CD8-positive, alpha-beta memory T cell (primary cell): ENCODE measurements at places on chromosomes 2 and 18. TPM values are rescaled to one million over a fixed set of nuclear protein-coding genes. Genes with fewer than 3 reads are reported as not detected.

KIF5C gene
- 18.2 TPM for total RNA-seq

GRCh38 chr2:151027151-151027550 is 234.5 kb downstream of the RBM43 start:
- no peaks in the 10 kb centered on the region for H3K4me1 ChIP-seq
- H3K27me3 ChIP-seq = no peaks in the 10 kb centered on the region
- no peak for DNase-seq
- no peaks in the 10 kb centered on the region for H3K36me3 ChIP-seq

GRCh38 chr2:177723235-177723634 is 330.7 kb downstream of the AGPS start:
- no peaks in the 10 kb centered on the region for H3K36me3 ChIP-seq
- DNase-seq = no peak
- no peak overlapping the region for H3K27ac ChIP-seq
- H3K4me1 ChIP-seq = no peaks in the 10 kb centered on the region
- H3K4me3 ChIP-seq = no peak overlapping the region

GRCh38 chr2:235839226-235839625 is 329.0 kb downstream of the GBX2 start:
- H3K4me1 ChIP-seq = no peaks in the 10 kb centered on the region
- H3K27me3 ChIP-seq = no peaks in the 10 kb centered on the region
- no peaks in the 10 kb centered on the region for H3K36me3 ChIP-seq
- DNase-seq = no peak
- no peak overlapping the region for H3K27ac ChIP-seq

MYOM1 gene
- total RNA-seq = 0.84 TPM

TRIM54 gene
- 0.22 TPM for total RNA-seq

DNA sequence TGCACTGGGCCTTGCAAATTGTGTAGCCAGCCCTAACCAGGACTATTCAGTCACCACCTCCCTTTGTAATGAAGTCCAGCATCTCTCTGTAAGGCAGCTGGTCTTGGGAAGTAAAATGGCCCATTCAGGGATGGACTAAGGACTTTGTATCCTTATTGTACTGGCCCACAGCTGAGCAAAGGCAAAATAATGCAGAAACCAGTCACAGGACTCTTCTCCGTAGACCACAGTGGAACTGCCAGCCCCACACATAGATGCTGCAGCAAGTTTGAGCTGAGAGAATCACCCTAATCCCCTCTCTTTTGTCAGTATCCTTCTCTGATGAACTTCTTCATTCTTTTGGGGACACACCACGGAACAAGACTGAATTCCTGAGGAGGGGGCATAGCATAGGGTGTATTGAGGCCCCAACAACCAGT is 73.6 kb upstream of the RTN4 start:
- no peaks in the 10 kb centered on the region for H3K36me3 ChIP-seq
- no peak overlapping the region for H3K27ac ChIP-seq
- no peak for DNase-seq
- H3K27me3 ChIP-seq = no peaks in the 10 kb centered on the region
- no peak overlapping the region for H3K4me3 ChIP-seq

DNA sequence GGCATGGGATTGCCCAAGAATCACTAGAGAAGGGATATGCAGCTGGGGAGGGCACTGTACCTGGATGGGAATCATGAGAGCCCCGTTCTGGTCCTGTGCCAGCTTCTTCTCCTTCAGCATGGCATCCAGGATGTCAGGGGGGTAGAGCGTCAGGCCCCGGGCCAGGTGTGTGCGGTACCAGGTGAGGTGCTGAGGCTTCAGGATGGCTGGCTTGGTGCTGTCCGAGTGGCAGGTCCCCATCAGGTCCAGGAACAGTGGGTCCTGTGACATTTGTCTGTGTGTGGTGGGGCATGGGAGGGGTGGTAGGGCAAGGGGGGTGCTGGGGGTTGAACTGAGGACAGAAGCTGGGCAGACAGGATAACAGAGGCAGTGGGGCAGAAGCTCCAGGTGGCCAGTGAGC is 13.2 kb downstream of the CFAP65 start:
- peaks cover 4% of the 10 kb centered on the region for H3K27me3 ChIP-seq
- H3K36me3 ChIP-seq = no peaks in the 10 kb centered on the region
- DNase-seq = no peak
- H3K4me1 ChIP-seq = no peaks in the 10 kb centered on the region
- no peak overlapping the region for H3K27ac ChIP-seq

- DNase-seq = no peak
- no peaks in the 10 kb centered on the region for H3K36me3 ChIP-seq
- no peak overlapping the region for H3K4me3 ChIP-seq
- no peaks in the 10 kb centered on the region for H3K4me1 ChIP-seq
- H3K27ac ChIP-seq = no peak overlapping the region
These were observed 252.2 kb downstream of the ASXL3 start for GRCh38 chr18:33830213-33830612.

- H3K36me3 ChIP-seq = peaks cover 28% of the 10 kb centered on the region
- peaks cover 47% of the 10 kb centered on the region for H3K4me1 ChIP-seq
- peak; percentile 90 for DNase-seq
- H3K27me3 ChIP-seq = no peaks in the 10 kb centered on the region
These were observed at the start of gene CXCR4 for GRCh38 chr2:136117909-136118818. Gene CXCR4, minus strand, starts transcription at chr2:136118149. Its CDS starts 89 bp downstream, at chr2:136118060.

PIEZO2 gene
- total RNA-seq = not detected

DNA sequence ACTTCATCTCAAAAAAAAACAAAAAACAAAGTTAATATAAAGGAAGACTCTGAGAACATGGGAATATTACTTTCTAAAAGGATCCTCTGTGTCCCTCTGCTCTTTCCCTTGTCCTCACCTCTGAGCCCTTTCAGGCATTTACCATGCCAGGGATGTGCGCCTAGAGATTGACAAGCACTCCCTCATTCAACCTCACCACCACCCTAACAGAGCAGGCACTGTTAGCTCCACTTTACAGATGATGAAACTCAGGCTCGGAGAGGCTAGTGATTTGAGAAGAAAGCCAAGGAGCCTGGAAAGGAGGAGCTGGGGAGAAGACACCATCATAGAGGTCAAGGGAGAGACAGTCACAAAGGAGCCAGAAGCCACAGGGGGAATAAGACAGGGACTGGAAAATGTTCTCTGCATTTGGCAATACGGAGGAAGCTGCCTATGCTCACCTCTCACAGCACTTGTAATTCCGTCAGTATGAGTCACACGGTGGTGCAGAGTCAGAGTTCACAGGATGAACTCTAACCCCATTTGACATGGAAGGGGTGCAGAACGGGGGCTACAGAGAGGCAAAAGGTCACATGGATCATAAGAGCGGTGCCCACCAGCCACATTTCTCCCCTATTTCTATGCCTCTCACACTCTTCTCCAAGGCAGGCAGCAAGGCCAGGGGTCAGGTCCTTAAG is 101.8 kb upstream of the NFU1 start:
- H3K27ac ChIP-seq = no peak overlapping the region
- peaks cover 76% of the 10 kb centered on the region for H3K36me3 ChIP-seq
- H3K4me1 ChIP-seq = peaks cover 13% of the 10 kb centered on the region
- no peaks in the 10 kb centered on the region for H3K27me3 ChIP-seq
- no peak overlapping the region for H3K4me3 ChIP-seq
- no peak for DNase-seq

GRCh38 chr2:24657818-24658217 is 135.4 kb downstream of the PTRHD1 start:
- H3K27ac ChIP-seq = no peak overlapping the region
- no peak for DNase-seq
- no peak overlapping the region for H3K4me3 ChIP-seq
- no peaks in the 10 kb centered on the region for H3K27me3 ChIP-seq

DNA sequence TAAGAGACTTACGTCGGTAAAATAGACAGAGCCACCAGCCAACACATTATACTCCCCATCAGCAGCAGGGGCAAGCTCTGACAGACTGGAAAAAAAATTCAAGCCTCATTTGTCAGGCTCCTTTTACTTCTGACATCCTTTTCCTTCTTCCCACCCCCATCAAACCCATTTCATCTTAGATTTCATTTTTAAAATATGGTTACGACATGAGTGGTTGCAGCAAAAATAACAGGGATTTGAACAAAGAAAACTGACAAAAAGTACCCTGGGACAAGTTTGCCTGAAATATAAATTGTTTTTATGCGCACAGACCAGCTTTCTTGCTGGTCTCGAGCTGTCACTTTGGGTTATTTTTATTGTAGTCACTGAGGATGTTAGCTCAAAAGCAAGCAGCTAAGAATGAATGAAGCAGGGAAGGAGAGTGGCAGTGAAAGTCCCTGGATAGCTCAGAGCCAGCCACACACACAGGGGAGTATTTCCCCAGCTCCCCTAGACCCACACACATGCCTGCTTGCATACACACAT is 30.7 kb upstream of the LINC00305 start:
- no peak for DNase-seq
- H3K4me3 ChIP-seq = no peak overlapping the region
- no peaks in the 10 kb centered on the region for H3K4me1 ChIP-seq
- H3K27me3 ChIP-seq = no peaks in the 10 kb centered on the region
- no peaks in the 10 kb centered on the region for H3K36me3 ChIP-seq

CYP27A1 gene
- total RNA-seq = 1.2 TPM

GAL3ST2 gene
- total RNA-seq = 0.16 TPM

DNA sequence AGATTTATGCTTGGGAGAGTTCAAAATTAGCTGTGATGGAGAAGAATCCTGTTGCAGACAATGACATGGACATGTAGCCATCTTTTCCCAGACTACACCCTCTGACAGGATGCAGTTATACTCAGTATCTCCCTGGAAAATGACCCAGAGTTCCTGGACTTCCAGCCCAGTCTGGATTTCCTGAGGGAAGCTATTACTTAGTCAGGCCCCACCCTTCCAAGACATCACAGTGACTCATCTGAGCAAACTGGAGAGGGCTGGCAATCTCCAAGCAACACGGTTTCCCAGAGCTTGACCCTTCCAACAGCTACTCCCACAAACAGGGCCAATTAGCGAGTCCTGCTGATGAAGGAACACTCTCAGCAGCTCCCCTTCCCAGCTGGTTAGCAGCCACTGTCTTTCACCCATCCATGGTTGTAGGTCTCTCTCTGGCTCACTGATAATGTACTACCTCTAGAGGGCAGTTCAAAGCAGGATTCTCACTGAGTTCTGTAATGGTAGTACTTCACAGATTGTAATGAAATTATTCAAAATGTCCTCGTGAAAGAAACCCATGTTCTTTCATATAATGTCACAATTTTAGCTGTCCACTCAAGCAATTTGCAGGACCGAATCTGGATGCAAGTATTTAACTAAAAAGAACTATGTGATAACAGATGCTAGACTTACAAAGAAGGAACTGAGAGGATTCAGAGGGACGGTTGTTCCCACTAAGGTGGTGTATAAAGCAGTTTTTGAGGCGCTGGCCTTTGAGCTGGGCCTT is 110.2 kb downstream of the MDH1 start:
- no peaks in the 10 kb centered on the region for H3K27me3 ChIP-seq
- no peak overlapping the region for H3K27ac ChIP-seq
- H3K36me3 ChIP-seq = no peaks in the 10 kb centered on the region
- DNase-seq = no peak

DNA sequence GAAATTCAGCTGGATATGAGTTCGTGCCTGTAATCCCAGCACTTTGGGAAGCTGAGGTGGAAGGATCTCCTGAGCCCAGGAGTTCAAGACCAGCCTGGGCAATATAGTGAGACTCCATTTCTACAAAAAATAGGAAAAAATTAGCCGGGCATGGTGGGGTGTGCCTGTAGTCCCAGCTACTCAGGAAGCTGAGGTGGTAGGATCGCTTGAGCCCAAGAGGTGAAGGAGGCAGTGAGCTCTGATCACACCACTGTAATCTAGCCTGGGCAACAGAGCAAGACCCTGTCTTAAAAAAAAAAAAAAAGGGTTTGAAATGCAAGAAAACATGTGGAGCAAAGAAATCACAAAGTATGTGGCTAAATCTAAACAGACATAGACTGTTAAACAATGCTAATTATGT is 9.8 kb downstream of the CGREF1 start:
- no peaks in the 10 kb centered on the region for H3K4me1 ChIP-seq
- no peak overlapping the region for H3K4me3 ChIP-seq
- H3K36me3 ChIP-seq = no peaks in the 10 kb centered on the region

DNA sequence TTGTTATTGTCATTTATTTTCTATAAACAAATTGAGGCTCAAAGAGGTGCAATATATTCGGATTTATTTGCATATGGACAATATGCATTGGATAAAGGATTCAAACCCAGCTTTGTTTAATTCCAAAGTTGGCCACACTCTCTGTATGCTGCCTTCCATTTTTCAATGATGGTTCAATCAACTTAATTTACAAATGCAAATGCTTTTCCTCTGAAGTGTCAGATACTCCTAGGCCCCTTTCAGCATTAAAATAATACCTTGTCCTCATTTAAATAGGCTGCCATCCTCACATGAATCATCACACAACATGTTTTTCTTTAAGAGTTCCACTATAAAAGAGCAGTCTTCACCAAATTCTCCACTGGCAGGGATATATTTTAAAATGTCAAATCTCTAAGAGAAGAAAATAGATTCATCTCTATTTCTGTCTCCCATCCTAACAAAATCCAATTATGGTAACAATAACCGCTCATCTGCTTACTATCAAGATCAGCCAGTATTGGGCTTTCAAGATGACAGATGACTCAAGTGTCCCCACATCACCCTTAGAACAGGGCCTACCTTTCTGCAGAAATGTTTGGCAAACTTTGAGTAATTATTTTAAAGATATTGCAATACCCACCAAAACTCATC is 114.8 kb downstream of the SCG2 start:
- DNase-seq = no peak
- no peaks in the 10 kb centered on the region for H3K36me3 ChIP-seq
- H3K27ac ChIP-seq = no peak overlapping the region
- no peaks in the 10 kb centered on the region for H3K4me1 ChIP-seq
- H3K4me3 ChIP-seq = no peak overlapping the region
- H3K27me3 ChIP-seq = no peaks in the 10 kb centered on the region

- H3K36me3 ChIP-seq = no peaks in the 10 kb centered on the region
- no peaks in the 10 kb centered on the region for H3K4me1 ChIP-seq
- DNase-seq = no peak
- H3K4me3 ChIP-seq = no peak overlapping the region
- no peak overlapping the region for H3K27ac ChIP-seq
These were observed 68.1 kb downstream of the DYSF start for GRCh38 chr2:71521436-71521950.

DNA sequence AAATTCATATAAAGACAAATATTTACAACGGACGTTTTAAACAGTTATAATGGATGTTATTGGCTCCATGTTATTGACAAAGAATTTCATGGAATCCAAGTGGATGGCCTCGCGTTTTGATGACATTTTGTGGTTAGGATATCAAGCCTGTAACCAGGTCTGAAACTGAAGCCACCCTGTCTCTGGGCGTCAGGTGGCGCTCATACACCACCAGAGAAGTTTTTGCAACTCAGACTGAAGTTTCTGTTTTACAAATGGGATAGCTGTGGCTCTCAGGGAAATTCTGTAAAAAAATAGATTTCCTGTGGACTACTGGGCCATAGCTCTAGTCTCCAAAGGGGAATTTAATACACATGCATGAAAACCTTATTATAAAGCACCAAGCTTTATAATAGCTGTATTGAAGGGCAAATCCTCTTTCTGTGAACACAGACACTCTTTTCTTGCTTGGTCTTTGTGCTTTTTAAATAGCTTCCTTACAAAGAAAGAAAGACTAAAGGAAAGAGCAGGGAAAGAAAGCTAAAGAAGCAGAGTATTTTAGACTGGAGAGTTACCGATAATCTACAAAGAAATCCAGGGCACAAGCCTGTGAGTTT is 86.7 kb downstream of the C18orf54 start:
- no peaks in the 10 kb centered on the region for H3K36me3 ChIP-seq
- H3K27ac ChIP-seq = no peak overlapping the region
- DNase-seq = no peak
- H3K4me3 ChIP-seq = no peak overlapping the region
- H3K27me3 ChIP-seq = no peaks in the 10 kb centered on the region
